ENCODE measurements at places on chromosomes 5 and 9. TPM values are rescaled to one million over a fixed set of nuclear protein-coding genes. Genes with fewer than 3 reads are reported as not detected.

DNA sequence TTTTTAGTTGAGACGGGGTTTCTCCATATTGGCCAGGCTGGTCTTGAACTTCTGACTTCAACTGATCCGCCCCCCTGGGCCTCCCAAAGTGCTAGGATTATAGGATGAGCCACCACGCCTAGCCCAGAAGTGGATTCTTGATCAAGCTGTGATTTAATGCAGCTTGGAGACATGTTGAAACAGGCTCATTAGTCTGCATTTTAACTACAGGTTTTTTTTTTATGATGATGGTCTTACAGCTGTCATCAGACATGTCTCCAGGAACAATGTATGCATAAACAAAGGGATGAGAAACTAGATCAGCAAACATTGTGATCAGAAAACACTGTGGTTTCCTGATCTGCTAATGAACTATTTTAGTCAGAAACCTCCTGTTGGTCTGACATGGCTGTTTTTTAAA, 30.0 kb upstream of the PLPP1 start:
- DNase-seq, result no peak

DNA sequence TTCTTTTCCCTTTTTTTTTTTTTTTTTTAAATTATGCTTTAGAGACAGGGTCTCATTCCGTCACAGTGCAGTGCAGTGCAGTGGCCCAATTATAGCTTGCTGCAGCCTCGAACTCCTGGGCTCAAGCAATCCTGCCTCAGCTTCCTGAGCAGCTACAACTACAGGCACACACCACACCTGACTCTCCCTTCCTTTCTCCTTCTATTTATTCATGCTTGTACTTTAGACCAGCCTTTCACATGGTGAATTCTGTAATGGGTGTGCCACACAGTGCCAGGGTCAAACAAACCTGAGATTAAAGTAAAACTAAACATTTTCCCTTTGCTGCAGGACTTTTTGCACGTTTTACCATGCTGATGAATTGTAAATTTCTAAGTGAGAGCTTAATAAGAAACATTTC, 8.0 kb downstream of the SH3RF2 start:
- DNase-seq, result no peak

GRCh38 chr9:6973762-6974161, 216.0 kb downstream of the KDM4C start:
- no peak for DNase-seq

- no peak for DNase-seq
Observed at GRCh38 chr9:94668418-94668927, 29.2 kb upstream of the FBP1 start.

- no peak for DNase-seq
Observed at GRCh38 chr9:82417501-82417900, 428.9 kb downstream of the SPATA31D1 start.

SIGMAR1 gene
- total RNA-seq, result 109 TPM

CCL21 gene
- total RNA-seq, result not detected
